ENCODE measurements at places on chromosomes 16 and 17.

DNA sequence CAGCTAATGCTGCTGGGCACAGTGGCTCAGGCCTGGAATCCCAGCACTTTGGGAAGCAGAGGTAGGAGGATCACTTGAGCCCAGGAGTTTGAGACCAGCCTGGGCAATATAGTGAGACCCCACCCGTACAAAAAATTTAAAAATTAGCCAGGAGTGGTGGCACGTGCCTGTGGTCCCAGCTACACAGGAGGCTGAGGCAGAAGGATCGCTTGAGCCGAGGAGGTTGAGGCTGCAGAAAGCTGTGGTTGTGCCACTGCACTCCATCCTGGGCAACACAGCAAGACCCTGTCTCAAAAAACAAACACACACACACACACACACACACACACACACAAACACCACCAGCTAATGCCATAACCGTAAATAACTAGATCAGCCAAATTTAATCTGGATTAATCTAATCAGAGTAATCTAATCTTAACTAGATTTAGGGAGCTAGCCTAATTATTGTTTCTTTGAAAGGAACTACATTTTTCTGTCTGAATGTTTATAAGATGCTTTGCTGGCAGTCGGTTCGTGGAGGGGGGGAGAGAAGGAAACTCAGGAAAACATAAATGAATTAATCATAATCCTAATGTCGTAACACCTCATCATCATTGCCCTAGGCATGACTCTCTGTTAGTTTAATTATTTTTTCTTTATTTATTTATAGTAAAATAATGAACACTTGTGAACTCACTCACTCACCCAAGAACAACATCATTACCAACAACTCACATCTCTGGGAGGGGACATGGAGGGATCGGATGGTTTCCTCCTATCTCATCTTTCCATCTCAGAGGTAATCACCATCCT is 12.5 kb upstream of the RBBP6 start:
- no peak for DNase-seq

- DNase-seq = no peak
Measured at GRCh38 chr17:4897198-4897687, 2.1 kb upstream of the C17orf107 start.

- no peak for DNase-seq
Measured at GRCh38 chr17:51133365-51133764, 12.7 kb upstream of the SPAG9 start.

DNA sequence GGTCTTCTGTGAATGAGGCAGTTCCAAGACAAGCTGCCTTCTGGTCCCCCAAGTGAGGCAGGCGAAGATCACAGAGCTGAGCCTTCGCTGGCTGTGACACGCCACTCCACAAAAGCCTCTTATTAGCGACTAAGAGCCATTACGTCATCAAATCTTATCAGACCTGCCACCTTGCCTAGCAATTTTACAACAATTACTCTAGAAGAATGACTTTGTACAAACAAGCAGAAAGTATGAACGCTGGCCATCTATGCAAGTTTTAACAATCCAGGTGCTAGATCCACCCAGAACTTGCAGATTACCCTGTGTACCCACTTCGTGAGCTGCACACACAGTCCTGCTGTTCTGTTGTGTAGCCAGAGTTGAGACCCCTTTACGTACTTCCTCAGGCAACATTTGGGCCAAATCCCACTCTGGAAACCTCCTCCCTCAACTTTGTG is 3.8 kb upstream of the ICAM2 start:
- peak; percentile 49 for DNase-seq

DNA sequence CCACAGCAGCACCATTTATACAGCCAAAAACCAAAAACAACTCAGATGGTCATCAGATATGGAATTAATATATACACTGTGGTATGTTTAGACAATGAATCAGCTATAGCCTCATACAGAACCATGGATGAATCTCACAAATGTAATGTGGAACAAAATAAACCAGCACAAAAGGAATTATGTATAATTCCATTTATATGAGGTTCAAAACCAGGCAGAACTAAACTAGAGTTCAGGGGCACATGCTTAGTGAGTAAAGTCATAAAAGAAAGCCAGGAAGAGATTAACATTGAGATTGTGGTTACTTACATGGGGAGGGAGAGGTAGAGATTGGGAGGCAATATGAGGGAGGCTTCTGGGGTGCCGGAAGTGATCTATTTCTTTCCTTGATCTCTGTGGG is 231.1 kb downstream of the COPRS start:
- no peak for DNase-seq

- DNase-seq = no peak
Measured at GRCh38 chr17:59238906-59239305, 18.6 kb downstream of the GDPD1 start.

- DNase-seq = peak; percentile 71
Measured at GRCh38 chr17:8121681-8122421, 2.1 kb downstream of the HES7 start.

DNA sequence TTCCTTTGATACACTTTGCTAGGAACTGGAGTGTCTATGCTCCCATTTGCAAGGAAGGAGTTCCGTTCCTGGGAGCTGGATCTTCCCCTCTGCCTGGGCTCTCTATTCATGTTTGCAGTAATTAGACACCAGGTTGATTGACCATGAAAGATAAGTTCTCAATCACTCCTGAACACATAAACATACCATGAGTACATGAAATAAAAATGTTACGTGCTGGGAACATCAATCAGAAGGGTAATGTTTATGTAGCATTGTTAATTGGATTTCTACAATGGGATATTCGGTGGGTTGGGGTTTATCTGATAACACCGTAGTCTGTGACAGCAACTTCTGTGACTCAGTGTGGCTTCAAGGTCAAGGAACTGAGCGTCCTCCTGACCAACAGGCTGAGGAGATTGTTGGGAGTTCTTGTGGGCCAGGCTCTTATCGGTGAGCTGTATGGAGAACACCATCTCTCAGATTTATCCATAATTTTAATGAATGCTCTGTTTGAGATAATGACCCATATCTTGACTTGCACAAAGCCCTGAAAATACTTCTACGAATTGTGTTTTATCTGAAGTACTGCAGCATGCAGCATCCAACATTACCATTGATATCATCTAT is 136.4 kb downstream of the NPIPB5 start:
- DNase-seq = no peak

- no peak for DNase-seq
Measured at GRCh38 chr16:1468426-1468810, 6.4 kb downstream of the CLCN7 start.

GRCh38 chr17:77666881-77667395 is 291.6 kb upstream of the TNRC6C start:
- DNase-seq = no peak

DNA sequence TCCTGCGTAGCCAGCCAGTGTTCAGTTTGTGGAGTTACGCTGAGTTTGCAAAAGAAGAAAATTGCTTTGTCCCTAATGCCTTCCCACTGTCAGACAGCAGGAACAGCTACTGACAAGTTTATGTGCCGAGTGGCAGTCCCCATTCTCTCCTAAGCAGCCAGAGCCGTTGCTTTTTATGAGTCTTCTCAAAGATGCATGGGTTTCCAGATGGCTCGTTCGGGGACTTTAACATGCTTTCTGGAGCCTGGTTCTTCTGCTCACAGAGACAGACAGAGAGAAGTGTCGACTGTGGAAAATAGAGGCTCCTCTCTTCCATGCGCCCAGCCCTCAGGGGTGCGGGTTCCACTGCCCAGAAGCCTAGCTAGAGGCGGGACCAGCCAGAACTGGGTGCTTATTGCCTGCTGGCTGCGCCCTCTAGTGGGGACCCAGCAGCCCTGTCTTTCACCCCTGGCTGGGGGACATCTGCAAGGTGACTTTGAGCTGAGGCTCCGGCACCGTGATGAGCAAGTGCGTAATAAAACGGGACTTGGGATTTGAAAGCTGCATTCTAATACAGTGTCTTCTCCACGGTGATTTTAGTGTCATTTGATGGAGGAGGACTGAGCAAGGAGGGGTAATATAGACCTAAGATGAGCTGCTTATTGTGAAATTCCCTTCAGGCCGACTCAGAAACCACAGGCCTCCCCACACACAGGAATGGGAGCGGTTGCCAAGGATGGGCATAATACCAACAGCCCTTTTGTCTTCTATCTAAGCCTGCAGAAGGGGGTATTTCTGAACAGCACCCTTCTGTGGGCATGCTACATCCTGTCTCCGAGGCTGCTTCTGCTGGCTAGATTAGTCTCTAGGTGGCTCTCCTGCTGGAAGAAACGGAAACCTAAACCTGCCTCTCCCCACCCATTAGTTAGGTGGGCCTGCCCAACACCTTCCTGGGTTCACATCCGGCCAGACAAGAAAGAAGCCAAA is 73.1 kb downstream of the CCDC182 start:
- peak; percentile 95 for DNase-seq

GRCh38 chr16:77833921-77834634 is 45.7 kb downstream of the VAT1L start:
- no peak for DNase-seq

GRCh38 chr17:68443972-68444464 is 13.3 kb downstream of the WIPI1 start:
- no peak for DNase-seq

DNA sequence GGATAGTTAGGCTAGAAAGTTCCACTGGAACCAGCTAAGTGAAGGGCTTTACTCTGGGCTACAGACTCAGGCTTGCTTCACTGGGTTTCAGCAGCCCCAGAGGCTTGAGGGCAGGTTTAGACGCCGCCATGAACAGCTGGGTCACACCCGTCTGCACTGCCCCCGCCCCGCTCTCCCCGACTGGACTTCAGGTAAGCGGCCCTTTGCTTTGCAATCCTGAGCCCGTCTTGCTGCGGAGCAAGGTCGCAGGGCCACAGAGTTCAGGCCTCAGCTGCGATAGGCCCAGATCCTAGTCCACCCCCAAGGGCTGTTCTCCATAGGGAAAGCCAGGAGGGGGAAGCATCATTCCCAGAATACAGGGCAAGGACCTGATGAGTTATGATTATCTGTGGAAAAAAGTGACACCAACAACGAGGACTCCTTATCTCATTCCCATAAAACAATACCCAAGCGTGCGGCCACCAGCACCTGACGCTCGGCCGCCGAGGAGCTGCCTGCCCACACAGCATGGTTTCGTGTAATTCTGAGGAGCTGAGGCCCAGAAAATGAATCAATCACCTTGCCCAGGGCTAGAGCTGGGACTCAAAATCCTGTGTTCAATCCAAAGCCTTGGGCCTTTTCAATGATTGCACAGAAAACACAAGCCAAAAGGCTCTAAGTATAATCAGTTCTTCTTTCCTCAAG is 20.4 kb downstream of the MEAK7 start:
- DNase-seq = peak; percentile 26

DNA sequence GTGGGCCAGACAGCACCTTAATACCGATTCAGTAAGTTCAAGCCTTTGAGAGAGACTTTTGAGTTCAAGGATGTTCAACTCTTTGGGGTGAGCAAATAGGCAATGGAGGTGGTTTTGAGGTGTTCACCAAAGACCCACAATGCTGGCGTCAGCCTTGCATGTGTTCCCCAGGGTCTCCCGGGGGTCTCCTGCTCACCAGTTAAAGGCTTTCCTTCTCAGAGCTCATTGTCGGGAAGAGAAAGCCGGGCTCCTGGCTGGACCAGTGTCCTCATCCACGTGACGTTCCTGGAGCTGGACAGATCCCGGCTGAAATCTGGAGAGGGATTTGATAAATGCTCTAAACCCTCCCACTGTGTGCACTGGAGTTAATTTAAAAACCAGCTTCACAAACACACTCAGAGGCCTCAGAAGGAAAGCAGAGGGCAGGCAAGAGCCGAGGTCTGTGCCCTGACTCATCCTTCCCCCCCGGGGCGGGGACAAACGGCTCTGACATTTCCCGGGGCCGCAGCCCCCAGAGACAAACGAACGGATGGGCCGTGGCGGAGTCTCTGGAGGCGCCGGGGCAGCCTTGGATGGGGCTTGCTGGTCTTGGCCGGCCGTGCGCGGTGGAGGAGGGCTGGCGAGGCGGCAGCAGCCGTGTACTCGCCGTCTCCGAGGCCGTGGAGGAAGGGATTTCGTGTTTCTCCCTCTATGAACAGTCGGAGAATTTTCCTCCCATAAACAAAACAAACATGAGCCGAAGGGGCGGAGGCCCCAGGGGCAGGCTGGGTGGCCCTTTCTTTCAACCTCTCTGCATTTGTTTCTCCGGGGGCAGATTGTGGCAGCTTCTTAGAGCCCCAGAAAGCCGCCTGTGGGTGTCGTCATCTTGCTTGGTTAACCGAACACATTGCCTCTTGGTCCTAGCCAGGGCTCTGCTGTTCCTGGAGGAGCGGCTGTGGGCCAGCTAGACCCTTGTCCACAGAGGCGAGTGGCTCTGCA is 94.2 kb downstream of the NTN1 start:
- DNase-seq = no peak

- peak; percentile 4 for DNase-seq
Measured at GRCh38 chr17:2704031-2704889, 7.3 kb downstream of the CLUH start.

- no peak for DNase-seq
Measured at GRCh38 chr16:10552998-10553491, 27.4 kb downstream of the EMP2 start.

DNA sequence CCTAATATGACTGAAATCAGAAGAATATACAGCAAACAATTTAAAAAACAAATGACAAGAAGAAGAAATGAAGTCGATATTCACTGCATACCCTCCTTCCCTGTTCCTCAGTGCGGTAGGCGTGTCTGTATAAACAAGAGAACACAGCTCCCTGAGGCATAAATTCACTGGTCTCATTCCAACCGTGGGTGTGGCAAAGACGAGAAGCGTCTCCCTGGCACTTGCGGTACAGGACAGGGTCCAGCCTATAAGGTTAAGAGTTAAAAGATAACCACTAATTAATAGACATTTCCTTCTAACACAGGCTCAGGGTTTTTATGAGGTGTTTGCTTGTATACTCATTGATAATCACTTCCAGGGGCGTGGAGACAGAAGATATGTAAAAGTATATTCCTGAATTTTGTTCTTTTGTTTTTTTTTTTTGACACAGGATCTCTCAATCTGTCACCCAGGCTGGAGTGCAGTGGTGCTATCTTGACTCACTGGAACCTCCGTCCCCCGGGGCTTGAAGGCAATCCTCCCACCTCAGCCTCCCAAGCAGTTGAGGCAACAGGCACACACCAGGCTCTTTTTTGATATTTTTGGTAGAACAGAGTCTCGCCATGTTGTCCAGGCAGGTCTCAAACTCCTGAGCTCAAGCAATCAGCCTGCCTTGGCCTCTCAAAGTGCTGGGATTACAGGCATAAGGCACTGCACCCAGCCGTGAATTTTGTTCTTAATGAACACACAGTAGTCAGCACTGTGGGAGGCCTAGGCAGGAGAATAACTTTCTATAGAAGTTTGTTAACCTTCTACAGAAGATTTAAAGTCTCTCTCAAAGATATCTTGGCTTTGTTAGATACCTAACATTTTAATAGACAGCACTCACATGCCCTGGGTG is 59.1 kb upstream of the CLEC18B start:
- no peak for DNase-seq

DNA sequence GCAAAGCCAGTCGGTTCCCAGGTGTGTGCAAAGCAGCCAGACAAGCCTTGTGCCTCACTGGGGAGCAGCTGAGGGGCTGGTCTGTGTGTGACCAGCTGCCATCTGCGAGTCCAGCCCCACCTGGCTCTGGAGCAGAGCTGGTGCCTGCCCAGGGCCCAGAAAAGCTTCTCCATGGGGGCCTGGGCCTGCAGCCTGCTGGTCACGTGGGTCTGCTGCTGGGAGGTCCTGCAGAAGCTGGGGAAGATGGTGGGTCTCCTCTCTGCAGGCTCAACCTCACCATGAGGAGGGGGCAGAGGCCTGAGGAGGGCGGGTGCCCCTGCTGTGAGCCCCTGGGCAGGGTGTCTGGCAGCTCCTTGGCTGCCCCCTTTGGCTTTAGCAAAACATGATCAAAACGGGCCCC is 71.9 kb downstream of the ENGASE start:
- no peak for DNase-seq

- DNase-seq = no peak
Measured at GRCh38 chr16:84413244-84414004, 45.1 kb downstream of the ATP2C2 start.
